Neural crest cell (in vitro differentiated cells): ENCODE measurements at places on chromosomes 1 and 21. TPM values are rescaled to one million over a fixed set of nuclear protein-coding genes. Genes with fewer than 3 reads are reported as not detected.

The A3GALT2 gene
- total RNA-seq, result not detected in 2 replicates

The SHE gene
- 0.11 and 0.19 TPM in 2 replicates for total RNA-seq

The ABCA4 gene
- 0.14 and 0.45 TPM in 2 replicates for total RNA-seq

The KCNE2 gene
- total RNA-seq, result 0.39 and 0.61 TPM in 2 replicates

The TRIM46 gene
- 9.8 and 10.0 TPM in 2 replicates for total RNA-seq

The LRRC8C gene
- total RNA-seq, result 4.5 and 4.6 TPM in 2 replicates

The TLCD4 gene
- 0.89 and 1.2 TPM in 2 replicates for total RNA-seq

The INSRR gene
- total RNA-seq, result 0.07 TPM in 1 of 2 replicates, not detected in the other

The IKBKE gene
- total RNA-seq, result 7.6 and 8.6 TPM in 2 replicates

The SH3BP5L gene
- total RNA-seq, result 26.9 and 28.9 TPM in 2 replicates

The B3GALNT2 gene
- total RNA-seq, result 29.5 and 32.0 TPM in 2 replicates

The PRAMEF25 gene
- total RNA-seq, result not detected in 2 replicates

The PLA2G2C gene
- not detected in 2 replicates for total RNA-seq

The IL10 gene
- not detected in 2 replicates for total RNA-seq

The PBX1 gene
- total RNA-seq, result 68.9 and 71.7 TPM in 2 replicates

The EFNA3 gene
- 5.6 and 6.6 TPM in 2 replicates for total RNA-seq

The HP1BP3 gene
- 302 and 303 TPM in 2 replicates for total RNA-seq

The COA7 gene
- total RNA-seq, result 35.0 and 38.9 TPM in 2 replicates

The FCRLA gene
- total RNA-seq, result not detected in 2 replicates

The DRAXIN gene
- 9.7 TPM in 2 replicates for total RNA-seq

The HES2 gene
- total RNA-seq, result 0.07 TPM in 1 of 2 replicates, not detected in the other

The CTSK gene
- 4.6 and 5.8 TPM in 2 replicates for total RNA-seq

The SPRR3 gene
- not detected in 2 replicates for total RNA-seq

The GJC2 gene
- 0.65 and 0.68 TPM in 2 replicates for total RNA-seq

The PLPPR4 gene
- 0.09 TPM in 1 of 2 replicates, not detected in the other for total RNA-seq

The GBP6 gene
- total RNA-seq, result not detected in 2 replicates

The PEAR1 gene
- total RNA-seq, result 6.8 and 6.9 TPM in 2 replicates

The CATSPER4 gene
- not detected in 2 replicates for total RNA-seq

The PTPN7 gene
- total RNA-seq, result not detected in 2 replicates

The FCRL1 gene
- total RNA-seq, result not detected in 2 replicates

The LRRC71 gene
- not detected in 2 replicates for total RNA-seq

The TAF1A gene
- 19.7 and 22.7 TPM in 2 replicates for total RNA-seq

The RUNX1 gene
- total RNA-seq, result 0.63 and 0.64 TPM in 2 replicates

The NMNAT2 gene
- total RNA-seq, result 3.2 and 4.5 TPM in 2 replicates

The ADAMTS5 gene
- total RNA-seq, result 0.34 and 0.40 TPM in 2 replicates

The GFI1 gene
- total RNA-seq, result 0.11 and 0.16 TPM in 2 replicates

The ARID4B gene
- total RNA-seq, result 43.6 and 46.0 TPM in 2 replicates

The VWA5B1 gene
- total RNA-seq, result 0.30 and 0.44 TPM in 2 replicates

The CYP4A11 gene
- total RNA-seq, result not detected in 2 replicates

The CA14 gene
- 28.9 and 31.9 TPM in 2 replicates for total RNA-seq

The ARPC5 gene
- 87.0 and 94.6 TPM in 2 replicates for total RNA-seq

The ANGEL2 gene
- total RNA-seq, result 49.0 and 53.6 TPM in 2 replicates

The HTR1D gene
- total RNA-seq, result not detected in 2 replicates

The MRPS21 gene
- 96.2 and 101 TPM in 2 replicates for total RNA-seq

The XCL1 gene
- total RNA-seq, result 0.43 TPM in 1 of 2 replicates, not detected in the other

The FOXD2 gene
- total RNA-seq, result 17.3 and 19.4 TPM in 2 replicates

The GPN2 gene
- 28.5 and 31.7 TPM in 2 replicates for total RNA-seq

The NPR1 gene
- total RNA-seq, result 0.57 and 0.93 TPM in 2 replicates

The CASQ2 gene
- 0.11 and 0.12 TPM in 2 replicates for total RNA-seq

The CLK2 gene
- 101 and 104 TPM in 2 replicates for total RNA-seq

The TMEM9 gene
- total RNA-seq, result 78.1 and 89.4 TPM in 2 replicates

The ATP8B2 gene
- total RNA-seq, result 44.2 and 48.0 TPM in 2 replicates

The CAP1 gene
- 213 TPM in 2 replicates for total RNA-seq

The SPRR5 gene
- not detected in 2 replicates for total RNA-seq

The NEGR1 gene
- 0.58 and 1.1 TPM in 2 replicates for total RNA-seq

The RIIAD1 gene
- total RNA-seq, result 0.14 TPM in 1 of 2 replicates, not detected in the other

The TGFBR3 gene
- total RNA-seq, result 14.7 and 15.1 TPM in 2 replicates
